ENCODE measurements at places on chromosomes 11 and 22.

GRCh38 chr22:48712558-48713271, 1115.0 kb downstream of the BRD1 start:
- no peak for DNase-seq

GRCh38 chr11:28596816-28597215, 488.6 kb downstream of the METTL15 start:
- DNase-seq, result no peak

GRCh38 chr11:13502492-13502891, 6.7 kb upstream of the PTH start:
- DNase-seq, result no peak

DNA sequence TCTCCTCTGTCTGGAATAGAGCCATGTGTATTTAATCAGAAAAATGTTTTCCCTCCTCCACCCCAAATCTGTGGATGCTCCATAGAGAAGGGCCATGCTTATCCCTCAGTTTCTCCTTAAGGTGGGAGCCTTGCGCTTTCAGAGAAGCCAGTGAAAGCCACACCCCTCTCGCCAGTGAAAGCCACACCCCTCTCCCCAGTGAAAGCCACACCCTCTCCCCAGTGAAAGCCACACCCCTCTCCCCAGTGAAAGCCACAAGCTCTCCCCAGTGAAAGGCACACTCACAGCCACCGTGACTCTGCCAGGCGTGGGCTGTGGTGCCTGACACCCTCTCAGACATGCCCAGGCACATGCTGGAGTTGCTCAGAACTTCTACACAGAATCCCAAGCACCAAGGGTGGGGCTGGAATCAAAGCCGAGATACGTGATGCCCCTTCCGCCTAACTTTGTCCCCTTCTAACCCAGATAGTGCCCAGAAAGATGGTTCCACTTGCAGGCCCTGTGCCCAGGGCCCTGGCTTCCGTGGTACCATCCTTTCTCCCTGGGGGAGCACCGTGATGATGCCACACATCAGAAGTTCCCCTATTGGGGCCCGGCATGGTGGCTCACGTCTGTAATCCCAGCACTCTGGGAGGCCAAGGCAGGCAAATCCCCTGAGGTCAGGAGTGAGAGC, 16.5 kb upstream of the PRR5 start:
- DNase-seq, result no peak

GRCh38 chr22:24125941-24126340, 55.3 kb upstream of the SUSD2 start:
- no peak for DNase-seq

- DNase-seq, result no peak
Measured at GRCh38 chr11:74135127-74135840, 35.5 kb downstream of the C2CD3 start.

GRCh38 chr11:16791191-16791961, 52.9 kb downstream of the C11orf58 start:
- no peak for DNase-seq

GRCh38 chr11:71450939-71451338, 2.1 kb upstream of the NADSYN1 start:
- no peak for DNase-seq

DNA sequence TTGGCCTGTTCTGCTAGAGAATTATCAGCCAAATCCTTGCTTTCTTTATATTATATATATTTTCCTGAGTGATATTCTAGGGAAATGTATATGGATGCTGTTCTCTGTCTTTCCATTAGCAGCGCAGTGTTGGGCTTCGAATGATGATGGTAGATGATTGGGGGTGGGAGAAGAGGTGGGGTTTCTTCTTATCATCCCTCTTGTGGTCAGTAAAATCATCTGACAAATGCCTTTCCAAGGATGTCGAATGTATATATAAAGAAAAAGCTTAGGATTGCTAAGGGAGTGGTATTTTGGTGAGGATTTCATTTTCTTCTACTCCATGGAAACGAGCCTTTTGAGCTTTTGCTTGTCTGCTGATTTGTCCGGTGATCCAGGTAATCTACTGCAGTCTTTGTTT, 48.9 kb downstream of the ARHGEF12 start:
- DNase-seq, result no peak

Data from glutamatergic neuron (in vitro differentiated cells).